COLO829 (cell line): ENCODE measurements at places on chromosomes 4 and X.
A peak's percentile ranks its signal among the peaks of the same experiment; 100 is the strongest.

GRCh38 chr4:173420801-173421200, 21.9 kb upstream of the SCRG1 start:
- no peak for DNase-seq

- DNase-seq, result no peak
Measured at GRCh38 chrX:54157561-54157960, 25.5 kb downstream of the FAM120C start.

DNA sequence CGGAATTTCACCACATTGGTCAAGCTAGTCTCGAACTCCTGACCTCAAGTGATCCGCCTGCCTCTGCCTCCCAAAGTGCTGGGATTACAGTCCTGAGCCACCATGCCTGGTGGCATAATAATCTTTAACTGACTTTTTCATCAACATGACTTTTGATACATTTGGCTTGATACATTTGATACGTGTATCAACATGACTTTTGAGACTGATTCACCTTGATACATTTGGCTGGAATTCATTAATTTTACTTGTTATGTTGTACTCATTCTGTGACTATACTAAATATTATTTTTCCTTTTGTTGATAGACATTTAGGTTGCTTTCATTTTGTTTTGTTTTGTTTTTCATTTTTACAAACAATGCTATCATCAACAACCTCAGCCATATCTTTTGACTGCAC, 6.3 kb downstream of the TMEM154 start:
- DNase-seq, result no peak

GRCh38 chrX:129572422-129572821, 32.4 kb downstream of the OCRL start:
- no peak for DNase-seq

GRCh38 chrX:30615229-30615628, 37.7 kb upstream of the TASL start:
- no peak for DNase-seq

DNA sequence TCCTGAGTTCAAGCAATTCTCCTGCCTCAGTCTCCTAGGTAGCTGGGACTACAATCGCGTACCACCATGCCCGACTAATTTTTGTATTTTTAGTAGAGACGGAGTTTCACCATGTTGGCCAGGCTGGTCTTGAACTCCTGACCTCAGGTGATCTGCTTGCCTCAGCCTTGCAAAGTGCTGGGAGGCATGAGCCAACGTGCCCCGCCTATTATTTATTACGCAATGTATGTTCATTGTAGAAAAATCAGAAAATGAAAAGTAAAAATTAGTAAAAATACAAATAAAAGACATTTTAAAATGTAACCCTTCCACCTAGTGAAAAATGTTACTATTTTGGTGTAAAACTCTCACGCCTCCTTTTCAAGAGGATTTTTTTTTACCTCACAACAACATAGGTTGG, 14.2 kb downstream of the F8A1 start:
- DNase-seq, result no peak

- no peak for DNase-seq
Measured at GRCh38 chr4:78971776-78972175, 32.5 kb upstream of the PAQR3 start.

DNA sequence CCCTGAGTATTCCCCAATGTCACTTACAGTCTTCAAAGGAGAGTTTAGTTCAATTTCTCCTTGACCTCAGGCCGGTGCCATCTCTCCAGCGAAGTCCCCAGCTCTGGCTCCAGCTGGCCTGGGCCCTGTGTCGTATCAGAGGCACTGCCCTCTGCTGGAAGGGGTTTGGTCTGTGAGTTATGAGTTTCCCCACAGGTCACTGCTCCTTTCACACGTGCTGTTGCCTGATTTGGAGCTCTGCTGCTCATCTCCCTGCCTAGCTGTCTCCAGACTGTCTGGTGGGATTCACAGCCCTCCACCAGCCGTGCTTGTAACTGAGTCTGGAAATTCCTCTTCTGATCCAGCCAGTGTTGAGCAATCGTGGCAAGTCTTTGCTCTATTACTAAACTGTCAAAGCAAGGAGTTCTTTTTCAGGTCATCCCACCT, at the start of gene RAP2C:
TSS of gene RAP2C (minus strand) at position 105 of the 426 bp plus-strand sequence. CDS start 2,179 bp downstream, outside the sequence.
- DNase-seq, result peak; percentile 74

DNA sequence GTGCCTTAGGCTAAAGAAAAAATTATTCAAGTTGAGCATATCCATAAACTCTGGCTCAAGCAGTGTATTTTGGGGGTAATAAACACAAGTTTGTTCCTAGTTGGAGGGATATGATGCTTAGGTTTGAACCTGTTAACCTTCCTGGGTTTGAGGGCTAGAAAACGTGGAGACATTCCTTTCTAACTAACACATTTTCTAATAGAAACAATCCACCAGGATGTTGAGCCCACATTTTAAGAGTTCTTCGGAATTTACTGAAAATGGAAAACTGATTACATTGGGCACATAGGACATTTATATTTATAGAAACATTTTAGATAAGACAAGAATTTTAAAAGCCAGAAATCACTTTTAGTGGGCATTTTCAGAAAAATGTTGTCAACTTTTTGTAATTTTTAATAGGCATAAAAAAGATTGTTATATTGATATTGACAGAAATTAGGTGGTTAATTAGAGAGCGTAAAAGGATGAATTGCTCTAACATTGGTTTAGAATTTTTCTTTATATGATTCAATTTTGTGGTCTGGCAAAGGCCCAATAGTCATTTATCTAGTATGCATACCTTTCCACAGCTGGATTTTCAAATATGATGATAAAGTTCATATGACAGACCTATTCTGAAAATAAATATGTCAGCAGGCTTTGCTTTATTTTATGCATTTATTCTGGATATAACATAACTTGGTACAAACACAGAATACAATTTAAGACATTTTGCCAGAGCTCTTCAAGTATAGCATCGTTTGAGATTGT, 49.2 kb downstream of the CEP44 start:
- DNase-seq, result no peak

GRCh38 chrX:111652719-111653118, 28.3 kb upstream of the ALG13 start:
- no peak for DNase-seq

DNA sequence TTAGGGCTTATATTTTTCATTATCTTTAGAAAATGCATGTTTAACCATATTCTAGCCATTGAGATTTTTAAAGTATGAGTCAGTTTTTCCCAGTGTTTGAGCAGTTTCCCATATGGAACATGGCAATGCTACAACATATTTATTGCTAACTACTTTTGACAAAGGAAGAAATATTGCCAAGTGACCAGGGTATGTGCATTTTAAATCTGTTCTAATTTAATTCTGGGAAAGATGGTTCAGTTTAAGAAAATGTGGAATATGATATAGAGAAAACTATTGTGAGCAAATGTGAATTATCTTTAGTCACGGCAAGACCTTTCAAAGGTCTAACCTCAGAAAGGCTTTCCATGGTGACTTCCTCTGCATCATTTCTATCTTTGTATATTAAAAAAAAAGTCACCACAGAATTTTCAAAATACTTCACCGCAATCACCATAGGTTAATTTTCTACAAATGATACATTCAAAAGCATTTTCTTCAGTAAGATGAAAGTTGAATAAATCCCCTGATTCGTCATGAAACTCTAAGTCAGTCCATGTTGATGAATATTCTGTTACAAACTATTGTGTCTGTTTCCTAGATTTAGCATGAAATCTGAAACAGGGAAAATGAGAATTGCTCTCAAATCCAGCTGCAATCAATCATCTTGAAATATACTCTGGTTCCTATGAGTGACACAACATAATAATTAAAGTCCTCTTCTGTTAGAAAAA, 2349.0 kb upstream of the TENM3 start:
- DNase-seq, result no peak

- no peak for DNase-seq
Measured at GRCh38 chr4:181432335-181432734, 810.9 kb upstream of the TENM3 start.

- DNase-seq, result no peak
Measured at GRCh38 chr4:186688150-186688943, 35.3 kb downstream of the FAT1 start.

GRCh38 chr4:173211838-173212237, 43.2 kb downstream of the GALNT7 start:
- DNase-seq, result peak; percentile 81

DNA sequence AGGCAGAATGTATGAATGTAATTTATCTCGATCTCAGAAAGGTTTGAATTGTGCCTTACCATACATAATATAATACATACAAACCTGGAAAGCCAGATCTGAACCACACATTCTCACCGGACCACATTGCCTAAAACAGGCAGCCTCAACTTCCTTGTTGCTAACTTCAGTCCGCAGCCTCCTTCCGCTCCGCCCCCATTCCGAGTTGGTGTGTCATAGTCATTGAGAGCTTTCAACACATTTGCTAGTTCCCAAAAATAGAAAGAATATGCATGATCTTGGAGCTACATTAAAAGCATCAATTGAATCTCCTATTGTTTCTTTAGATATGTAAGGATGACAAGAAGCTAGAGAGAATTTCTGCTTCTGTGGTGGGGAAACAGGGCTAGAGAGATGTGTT, 127.2 kb downstream of the ARHGEF9 start:
- DNase-seq, result no peak

DNA sequence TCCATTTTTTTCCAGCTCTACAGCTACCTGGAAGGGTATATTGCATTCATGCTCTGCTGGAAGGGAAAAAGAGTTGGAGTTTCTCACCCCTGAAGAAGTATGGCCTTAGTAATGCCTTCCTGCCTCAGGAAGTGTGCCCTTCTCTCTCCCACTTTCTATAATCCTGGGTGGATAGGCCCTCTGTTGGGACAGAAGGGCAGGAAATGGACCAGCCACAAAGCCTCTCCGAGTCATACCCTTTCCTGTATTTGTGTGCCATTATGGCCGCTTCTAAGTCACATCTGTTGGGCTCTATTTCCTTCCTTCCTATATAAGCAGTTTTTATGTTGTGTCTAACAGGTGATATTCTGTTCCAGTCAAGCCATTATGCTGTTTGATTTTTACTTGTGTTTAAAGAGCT, 74.8 kb upstream of the SMARCA5 start:
- no peak for DNase-seq

GRCh38 chrX:46327566-46328115, 217.6 kb downstream of the ZNF674 start:
- peak; percentile 35 for DNase-seq

DNA sequence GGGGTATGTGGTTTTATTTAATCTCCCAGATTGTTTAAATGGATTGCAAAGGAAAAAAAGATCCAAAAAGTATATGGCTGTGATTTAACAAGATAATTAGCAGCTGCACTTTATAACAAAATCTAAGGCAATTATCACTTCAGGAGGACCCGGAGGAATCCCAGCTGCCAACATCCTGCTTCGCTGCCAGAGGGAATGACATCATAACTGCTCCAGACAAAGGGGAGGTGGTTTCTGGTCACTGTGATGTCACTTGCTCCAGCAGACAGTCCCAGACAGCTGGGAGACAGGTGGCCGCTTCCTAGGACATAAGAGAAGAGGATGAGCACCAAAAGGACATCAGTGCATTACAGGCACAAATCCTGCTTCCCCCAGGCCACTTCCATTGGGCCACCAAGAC, 371.0 kb downstream of the BCOR start:
- peak; percentile 44 for DNase-seq

DNA sequence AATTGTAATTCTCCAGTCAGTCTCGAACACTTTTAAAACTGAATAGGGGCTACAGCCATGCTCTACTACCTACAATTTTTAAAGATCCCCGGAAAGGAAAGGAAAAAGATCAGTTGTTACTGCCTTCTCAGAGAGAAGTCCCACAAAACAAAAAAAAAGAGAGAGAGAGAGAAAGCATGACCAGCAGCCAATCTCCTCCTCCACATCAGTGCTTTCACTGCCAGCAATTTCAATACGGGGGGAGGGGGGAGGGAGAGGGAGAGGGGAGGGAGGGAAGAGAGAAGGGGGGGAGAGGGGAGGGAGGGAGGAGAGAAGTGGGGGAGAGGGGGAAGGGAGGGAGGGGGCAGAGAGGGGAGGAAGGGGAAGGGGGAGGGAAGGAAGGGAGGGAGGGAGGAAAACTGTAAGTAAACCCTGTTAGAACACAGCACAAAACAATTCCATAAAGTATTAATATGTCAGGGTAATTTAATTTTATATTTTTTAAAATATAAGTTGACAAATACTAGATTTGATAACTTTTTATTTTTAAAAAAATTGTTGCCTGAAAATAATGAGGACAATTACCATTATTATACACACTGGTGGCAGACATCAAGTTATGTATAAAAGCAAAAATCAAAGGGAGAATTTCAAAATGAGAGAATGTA, 108.0 kb downstream of the LRBA start:
- no peak for DNase-seq

DNA sequence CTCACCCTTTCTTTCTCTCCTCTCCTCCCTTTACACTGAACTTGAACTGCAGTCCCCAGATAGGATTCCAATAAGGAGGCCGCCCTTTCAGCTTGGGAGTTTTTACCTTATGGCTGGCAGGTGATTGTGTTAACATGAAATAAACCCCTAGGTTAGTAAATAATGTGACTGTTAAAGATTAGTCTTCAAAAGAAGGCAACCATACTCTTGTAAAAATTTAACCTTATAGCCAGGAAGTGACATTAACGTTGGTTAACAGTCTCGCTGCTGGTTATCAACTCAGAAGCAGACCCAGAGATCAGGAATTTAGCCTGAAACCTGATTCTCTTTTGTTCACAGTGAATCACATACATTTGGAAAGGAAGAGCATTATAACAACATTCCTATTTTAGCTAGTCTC, 15.2 kb downstream of the FHDC1 start:
- DNase-seq, result no peak

- no peak for DNase-seq
Measured at GRCh38 chr4:182062458-182062857, 180.7 kb upstream of the TENM3 start.

DNA sequence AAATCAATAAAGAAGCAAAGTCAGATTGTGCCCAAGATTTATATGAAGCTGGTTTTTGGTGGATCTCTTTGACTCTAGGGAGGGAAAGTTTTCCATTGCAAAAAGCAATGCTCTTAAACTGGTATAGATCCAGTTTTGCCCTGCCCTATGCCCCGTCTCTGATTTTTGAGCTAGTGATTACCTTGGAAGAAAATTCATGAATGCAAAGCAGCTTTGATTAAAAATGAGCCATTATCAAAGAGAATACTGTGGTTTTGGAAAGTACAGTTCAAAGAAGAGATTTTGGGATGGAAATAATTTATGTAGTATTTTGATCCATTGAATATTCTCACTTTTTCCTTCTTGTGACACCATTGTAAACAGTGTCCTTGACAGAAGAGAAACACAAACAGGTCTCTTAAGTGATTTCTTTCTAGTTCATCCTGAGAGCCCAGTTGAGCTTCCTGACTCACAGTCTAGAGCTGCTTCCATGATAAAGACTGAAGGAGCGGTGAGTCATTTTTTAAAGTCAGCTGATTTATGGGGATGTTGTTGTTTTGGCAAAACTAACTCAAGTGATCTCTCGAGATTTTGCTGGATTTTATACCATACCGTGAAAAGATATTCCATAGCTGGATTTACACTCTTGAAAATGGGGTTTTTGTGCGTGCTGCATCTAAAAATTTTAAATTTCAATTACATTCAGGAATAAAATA, 76.7 kb downstream of the AFF1 start:
- peak; percentile 73 for DNase-seq

- no peak for DNase-seq
Measured at GRCh38 chr4:151874328-151874727, 113.5 kb upstream of the GATB start.

- peak; percentile 63 for DNase-seq
Measured at GRCh38 chrX:150465881-150466775, 102.3 kb upstream of the MTM1 start.

GRCh38 chr4:149795256-149795655, 20.4 kb downstream of the IQCM start:
- no peak for DNase-seq

GRCh38 chrX:19958552-19959486, 32.0 kb downstream of the BCLAF3 start:
- no peak for DNase-seq

- DNase-seq, result no peak
Measured at GRCh38 chrX:106631615-106632014, 19.8 kb downstream of the RADX start.

GRCh38 chr4:40224432-40224831, 27.6 kb downstream of the RHOH start:
- DNase-seq, result no peak
